ENCODE measurements at places on chromosomes 11 and 22.

DNA sequence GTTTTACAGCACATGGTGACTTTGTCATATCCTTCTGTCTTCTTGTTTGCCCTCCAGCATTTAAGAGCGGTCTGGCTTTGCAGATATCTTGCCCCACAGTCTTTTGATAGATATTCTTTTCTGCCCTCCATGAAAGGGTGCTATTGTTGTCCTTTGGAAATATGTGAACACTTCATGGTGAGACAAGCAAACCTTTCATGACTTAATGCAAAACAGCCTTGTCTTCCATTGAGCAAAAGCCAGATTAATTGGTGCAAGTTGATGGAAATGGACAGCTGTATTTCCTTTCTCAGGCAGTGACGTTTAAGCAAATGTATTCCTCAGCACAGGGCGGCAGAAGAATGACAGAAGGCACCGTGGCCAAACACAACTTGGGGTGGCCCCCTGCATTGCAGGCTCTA, 4.4 kb downstream of the DCPS start:
- no peak for DNase-seq

- DNase-seq, result no peak
Measured at GRCh38 chr11:79198898-79199250, 242.0 kb downstream of the TENM4 start.

DNA sequence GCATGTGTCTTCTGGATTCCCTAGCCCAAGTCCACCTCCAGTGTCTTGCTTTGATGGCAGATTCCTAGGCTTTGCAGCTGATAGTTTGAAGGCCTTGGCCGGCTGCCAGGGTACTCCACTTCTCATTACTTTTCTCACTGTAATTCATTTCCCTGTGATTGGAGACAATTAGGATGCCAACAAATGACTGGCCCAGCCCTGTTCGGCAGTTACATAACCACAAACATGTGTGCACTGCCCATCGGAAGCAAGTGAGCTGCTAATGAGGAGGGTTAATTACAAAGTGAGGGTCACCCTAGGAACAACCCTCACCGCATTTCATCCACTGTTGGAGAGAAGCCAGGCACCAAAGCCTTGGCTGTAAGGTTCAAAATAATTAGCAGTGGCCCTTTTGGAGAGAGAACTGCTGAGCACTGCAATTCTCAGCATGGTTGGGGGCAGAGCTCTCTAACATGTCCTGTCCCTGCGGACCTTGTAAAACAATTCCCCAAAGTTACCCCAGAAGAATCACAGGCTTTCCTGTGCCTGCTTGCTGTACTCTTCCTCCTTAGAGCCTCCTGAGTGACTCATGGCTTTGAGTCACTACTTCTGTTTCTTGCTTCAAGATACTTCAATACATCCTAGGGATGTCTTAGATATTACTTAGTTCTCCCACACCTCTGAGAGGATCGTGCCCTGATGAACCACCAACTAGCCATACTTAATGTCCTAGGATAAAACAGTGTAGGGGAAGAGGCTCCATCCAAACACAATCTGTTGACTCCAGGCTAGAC, 109.7 kb upstream of the GALNT18 start:
- peak; percentile 32 for DNase-seq

GRCh38 chr22:45918459-45919370, 58.2 kb downstream of the WNT7B start:
- no peak for DNase-seq

- no peak for DNase-seq
Measured at GRCh38 chr11:58058276-58059006, 27.7 kb downstream of the OR6Q1 start.
